OCI-M1 (cell line): ENCODE measurements at places on chromosomes 1 and 21.
A peak's percentile ranks its signal among the peaks of the same experiment; 100 is the strongest.

- DNase-seq: no peak
Measured at GRCh38 chr1:213993929-213994328, 6.2 kb downstream of the PROX1 start.

- DNase-seq: no peak
Measured at GRCh38 chr1:101905283-101905835, 91.4 kb downstream of the OLFM3 start.

GRCh38 chr1:223810586-223810985 is 35.2 kb downstream of the TP53BP2 start:
- no peak for DNase-seq

DNA sequence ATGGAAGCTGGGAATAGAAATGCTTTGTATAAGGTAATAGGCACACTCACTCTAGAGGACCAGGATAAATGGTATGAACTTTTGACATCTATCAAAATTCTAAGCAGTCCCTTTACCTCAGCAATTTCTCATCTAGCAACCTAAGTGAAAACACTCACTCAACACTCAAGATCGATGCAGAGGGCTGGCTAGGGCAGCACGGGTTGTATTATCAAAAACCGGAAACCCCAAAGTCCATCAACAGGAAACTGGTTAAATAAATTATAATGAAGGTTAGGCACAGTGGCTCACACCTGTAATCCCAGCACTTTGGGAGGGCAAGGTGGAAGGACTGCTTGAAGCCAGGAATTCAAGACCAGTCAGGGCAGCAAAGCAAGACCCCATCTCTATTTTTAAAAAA is 9.4 kb downstream of the USP48 start:
- DNase-seq: no peak

- DNase-seq: no peak
Measured at GRCh38 chr1:157488156-157488555, 64.2 kb downstream of the FCRL5 start.

DNA sequence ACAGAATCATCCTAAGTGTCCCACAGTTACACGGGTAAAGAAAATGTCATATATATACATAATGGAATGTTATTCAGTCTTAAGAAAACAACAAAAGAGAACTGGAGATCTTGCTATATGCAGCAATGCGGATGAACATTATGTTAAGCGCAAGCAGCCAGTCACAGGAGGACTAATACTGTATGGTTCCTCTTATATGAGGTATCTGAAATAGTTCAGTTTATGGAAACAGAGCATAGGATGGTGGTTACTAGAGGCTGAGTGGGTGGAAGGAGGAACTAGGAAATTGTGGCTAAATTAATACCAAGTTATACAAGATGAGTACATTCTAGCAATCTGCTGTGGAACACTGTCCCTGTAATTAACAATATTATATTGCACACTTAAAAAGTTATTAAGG is 834.3 kb downstream of the KCNT2 start:
- peak; percentile 35 for DNase-seq

DNA sequence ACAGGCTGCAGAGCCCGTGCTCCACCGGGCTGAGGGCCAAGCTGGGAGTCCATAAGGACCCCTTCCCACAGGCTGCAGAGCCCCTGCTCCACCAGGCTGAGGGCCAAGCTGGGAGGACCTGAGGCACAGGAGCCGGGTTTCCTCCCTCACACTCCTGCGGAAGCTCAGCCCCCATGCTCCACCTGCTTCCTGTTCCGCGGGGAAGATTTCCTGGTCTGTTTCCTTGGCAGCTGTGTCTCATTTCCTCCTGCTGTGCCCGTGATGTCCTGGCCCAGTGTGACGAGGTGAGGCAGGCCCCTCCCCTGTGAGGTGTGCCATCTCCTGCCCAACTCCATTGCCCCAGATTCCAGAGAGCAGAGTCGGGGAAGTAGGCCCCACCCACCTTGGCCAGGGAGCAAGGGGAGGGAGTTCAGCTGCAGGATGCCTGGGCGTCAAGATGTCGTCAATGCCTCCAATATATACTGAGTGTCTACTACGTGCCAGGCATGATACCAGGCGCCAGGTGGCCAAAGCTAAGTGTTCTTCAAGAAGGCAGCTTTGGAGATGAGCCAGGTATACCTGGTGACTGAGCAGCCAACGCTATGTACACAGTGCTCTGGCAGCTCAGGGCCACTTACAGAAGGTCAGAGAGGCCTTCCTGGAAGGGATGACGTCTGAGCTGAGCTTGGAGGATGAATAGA is 58.8 kb downstream of the NAV1 start:
- no peak for DNase-seq

DNA sequence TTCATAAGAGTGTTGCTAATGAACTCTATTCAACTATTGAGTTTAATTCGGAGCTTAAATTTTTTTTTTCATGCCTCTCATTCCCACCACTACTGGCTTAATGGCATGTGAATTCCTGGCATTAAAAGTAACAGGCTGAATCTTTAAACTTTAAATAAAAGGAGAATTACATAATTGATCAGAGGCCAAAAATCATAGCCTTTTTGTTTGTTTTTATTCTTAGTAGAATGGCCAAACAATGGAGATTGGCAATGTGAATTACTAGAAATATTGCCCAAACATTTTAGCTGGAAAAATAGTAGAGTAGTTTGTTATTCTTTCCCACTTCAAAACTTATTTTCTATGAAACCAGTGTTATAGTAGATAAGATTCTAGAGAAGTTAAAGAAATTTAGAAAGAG is 25.1 kb upstream of the PDC start:
- no peak for DNase-seq

- DNase-seq: no peak
Measured at GRCh38 chr21:42179316-42179715, 39.6 kb upstream of the ABCG1 start.

DNA sequence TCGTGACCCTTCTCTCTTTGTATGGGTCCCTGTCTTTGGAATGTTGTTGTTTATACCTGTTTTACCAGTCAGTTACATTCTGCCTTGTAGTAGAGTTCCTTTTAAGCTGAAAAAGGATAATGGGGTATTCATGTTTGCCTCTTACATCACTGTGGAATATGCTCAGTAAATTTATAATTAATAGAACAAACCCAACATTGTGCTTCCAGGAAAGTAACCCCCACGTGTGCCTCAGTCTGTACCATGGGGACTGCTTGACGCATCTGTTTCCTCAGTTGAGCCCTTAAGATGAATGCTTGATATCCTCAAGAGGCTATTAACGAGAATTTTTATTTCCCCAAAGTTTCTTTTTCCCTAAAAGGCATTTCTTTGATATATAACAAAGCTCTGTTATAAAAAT is 73.4 kb downstream of the ST6GALNAC3 start:
- no peak for DNase-seq

DNA sequence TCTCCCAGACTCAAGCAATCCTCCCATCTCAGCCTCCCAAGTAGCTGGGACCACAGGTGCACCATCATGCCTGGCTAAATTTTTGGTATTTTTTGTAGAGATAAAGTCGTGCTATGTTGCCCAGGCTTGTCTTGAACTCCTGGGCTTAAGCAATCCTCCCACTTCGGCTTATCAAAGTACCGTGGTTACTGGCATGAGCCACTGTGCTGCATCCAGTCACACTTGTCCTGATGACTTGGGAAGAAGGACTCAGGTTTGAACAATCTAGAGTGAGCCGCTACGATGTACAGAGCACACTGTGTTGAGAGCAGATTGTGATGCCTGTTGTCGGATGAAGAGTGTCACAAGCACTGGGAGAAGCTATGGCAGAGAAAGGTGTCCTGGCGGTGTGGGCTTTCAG is 27.2 kb downstream of the RNF187 start:
- peak; percentile 90 for DNase-seq

DNA sequence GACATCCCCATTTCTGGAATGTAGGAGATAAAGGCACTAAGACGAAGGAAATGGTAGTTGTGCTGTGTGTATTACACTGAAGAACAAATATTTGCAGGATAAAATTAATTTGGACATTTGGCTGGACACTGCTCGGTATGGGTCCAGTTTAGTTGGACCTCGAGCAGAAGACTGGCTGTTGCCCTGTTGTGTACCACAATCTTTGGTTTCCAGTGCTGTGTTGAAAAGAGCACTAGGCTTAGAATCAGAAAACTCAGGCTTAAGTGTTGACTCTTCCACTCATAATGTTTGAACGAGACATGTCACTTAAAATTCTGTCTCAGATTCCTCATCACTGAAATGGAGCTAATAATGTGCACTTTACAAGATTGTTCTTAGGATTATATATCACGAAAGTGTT is 1.2 kb upstream of the ARPC5 start:
- no peak for DNase-seq

DNA sequence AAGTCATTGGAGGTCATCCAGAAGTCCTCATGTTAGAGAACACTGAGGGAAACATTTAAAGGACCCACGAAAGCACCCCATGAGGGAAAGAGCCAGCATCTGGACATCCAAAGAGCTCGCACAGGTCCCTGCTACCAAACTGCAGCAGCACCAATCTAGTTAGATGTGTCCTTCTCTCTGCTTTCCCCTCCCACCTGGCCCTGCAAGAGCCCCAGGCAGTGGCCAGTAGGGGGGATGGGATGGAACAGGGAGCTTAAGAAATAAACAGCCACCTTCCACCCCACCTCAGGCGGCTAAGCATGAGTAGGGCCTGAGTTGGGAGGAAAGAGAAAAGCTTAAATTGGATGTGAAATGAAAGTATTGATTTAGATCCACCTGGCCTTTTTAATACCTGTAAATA is 175.9 kb upstream of the KCND3 start:
- DNase-seq: no peak

- DNase-seq: no peak
Measured at GRCh38 chr1:212816567-212817278, 25.0 kb downstream of the TATDN3 start.

GRCh38 chr1:19156676-19157075 is 53.4 kb downstream of the UBR4 start:
- no peak for DNase-seq

DNA sequence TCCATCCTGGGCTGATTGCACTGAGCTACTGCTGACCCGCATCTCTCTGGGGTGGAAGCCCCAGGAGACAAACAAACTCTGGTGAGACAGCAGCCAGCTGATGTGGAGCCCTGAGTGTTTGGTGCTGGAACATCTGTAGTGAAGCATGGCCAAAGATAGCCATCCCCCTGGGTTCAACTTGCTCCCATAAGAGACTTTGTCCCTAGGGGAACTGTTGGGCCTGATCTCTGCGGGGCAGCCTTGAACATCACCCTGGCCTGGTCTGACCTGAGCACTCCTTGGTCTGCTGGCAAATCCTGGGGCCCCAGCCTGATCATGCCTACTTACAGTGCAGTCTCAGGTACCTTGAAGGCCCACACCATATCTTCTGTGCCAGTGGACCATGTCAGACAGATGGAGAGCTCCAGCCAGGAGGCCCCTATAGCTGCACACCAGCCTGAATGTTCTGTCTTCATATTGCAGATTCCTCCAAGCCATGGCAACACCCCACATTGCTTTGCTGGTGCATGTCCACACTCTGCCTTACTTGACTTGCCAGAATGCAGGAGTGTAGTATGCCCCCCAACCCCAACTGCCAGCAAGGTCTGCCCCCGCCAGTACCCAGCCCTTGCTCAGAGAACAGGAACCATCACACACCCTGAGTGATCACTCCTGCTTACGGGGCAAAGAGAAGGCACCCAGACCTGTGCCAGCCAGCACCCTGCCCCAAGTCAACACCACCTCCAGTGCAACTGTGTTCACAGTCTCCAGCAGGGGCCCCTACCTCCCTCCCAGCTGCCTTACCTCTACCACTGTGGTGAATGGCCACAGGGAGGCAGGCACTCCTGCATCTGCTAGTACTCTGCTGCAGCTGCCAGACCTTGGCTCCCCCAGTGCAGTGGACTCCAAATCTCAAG is 690.5 kb upstream of the NR5A2 start:
- no peak for DNase-seq

GRCh38 chr1:19894218-19894617 is 12.0 kb downstream of the OTUD3 start:
- DNase-seq: no peak

- no peak for DNase-seq
Measured at GRCh38 chr1:156471496-156472490, 28.8 kb downstream of the MEF2D start.

DNA sequence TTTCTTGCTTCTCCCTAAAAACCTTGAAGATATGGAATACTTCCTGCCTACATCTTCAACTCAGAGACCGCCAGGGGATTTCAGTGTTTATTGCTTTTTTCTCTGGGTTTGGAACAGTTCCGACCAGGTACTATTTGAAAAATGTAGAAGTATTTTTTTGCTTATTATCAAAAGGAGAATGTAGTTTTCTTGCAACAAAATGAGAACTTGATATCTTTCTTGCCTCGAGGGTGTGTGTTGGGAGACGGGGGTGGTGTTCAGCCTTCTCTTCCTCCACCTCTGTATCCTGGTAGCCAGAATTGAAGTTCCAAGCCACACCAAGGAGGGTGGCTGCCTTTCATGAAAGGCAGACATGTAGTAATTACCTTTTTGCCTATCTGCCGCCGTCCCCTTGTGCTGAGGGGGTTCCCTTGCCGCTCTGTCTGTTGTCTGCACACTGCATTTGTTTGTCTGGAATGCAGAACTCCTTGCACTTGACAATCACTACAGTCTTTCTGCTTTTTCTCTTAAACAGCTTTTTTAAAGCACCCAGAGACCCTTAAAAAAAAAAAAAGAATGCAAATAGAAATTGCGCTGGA is 212.1 kb downstream of the PBX1 start:
- DNase-seq: no peak

DNA sequence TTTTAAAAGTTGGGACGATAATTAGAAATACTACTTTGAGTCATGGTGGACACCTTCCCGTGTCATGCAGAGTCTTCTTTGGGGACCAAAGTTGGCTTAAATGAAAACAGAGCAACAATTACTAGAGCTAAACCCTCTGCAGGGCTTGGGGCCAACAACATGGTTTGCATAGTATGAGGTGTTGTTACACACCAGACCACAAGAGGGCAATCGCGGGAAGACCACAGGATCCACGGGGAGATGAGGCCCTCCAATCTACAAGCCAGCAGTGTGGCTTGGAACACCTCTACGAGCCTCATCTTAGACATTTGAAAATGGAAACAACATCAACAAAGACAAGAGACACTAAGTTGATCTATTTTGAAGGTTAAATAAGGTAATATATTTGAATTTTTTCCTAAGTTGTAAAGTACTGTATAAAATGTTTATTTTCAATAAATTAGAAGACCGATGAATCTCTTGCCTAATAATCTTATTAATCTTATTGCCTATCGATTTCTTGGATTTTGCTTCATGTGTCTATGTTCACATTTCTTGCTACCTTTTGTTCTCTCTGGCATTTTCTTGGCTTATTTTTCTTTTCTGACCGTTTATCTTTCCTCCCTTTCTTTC is 8.2 kb upstream of the SMCP start:
- DNase-seq: peak; percentile 86
